ENCODE measurements at places on chromosomes 2 and 18. TPM values are rescaled to one million over a fixed set of nuclear protein-coding genes. Genes with fewer than 3 reads are reported as not detected.

The MRPL44 gene
- 35.5 TPM for total RNA-seq

The LIPG gene
- total RNA-seq, result 14.2 TPM

- DNase-seq, result peak; percentile 37
Measured at GRCh38 chr2:223469270-223470046, 132.7 kb downstream of the SCG2 start.

DNA sequence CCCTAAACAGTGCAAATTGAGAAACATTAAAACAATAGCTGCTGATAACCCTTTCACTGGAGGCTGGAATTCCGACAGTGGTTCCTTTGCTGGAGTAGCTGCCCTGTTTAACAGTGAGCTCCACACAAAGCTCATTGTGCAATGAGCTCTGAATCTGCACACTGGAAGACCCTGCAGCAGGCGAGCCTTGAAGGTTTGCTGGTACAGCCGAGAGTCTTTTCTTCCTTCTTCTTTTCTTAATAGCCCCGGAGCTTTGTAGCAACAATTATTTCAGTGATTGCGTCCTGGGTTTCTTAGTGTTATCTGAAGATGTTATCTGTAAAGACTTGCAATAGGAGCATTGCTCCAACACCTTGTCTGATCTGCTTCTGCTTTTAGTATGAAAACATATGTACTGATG is 50.8 kb upstream of the CXCR4 start:
- DNase-seq, result no peak

- DNase-seq, result no peak
Measured at GRCh38 chr2:57981083-57981768, 65.4 kb upstream of the VRK2 start.

GRCh38 chr18:23302851-23303527 is 150.1 kb upstream of the RIOK3 start:
- DNase-seq, result no peak

GRCh38 chr2:10284108-10284870 is 18.4 kb upstream of the HPCAL1 start:
- DNase-seq, result no peak

- no peak for DNase-seq
Measured at GRCh38 chr2:26238311-26238958, 6.0 kb downstream of the HADHA start.
